ENCODE measurements at places on chromosomes 2 and 18.

DNA sequence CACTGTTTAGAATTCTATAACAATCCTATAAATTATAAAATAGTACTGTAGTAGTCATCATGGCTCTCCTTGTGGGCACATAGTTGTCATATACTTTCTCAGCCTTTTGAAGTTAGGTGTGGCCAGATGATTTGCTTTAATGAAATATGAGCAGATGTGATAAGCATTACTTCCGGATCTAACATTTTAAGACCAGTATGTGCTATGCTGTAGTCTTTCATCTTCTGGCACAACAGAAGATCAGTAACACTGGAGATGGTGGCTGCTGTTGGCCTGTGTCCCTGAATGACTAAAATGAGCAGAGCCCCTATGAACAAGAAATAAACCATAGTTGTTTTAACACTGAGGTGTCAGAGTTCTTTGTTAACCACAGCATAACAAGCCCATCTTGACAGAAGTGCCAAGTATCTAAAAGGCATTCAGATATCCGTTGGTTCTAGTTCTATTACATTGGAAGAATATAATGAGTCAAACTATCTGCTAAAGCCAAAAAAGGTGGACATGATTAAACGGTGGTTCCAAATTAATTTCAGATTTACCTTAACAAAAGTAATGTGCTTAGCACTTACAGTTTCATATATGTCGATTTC lies 6.3 kb downstream of the MEX3C start:
- no peak for DNase-seq

DNA sequence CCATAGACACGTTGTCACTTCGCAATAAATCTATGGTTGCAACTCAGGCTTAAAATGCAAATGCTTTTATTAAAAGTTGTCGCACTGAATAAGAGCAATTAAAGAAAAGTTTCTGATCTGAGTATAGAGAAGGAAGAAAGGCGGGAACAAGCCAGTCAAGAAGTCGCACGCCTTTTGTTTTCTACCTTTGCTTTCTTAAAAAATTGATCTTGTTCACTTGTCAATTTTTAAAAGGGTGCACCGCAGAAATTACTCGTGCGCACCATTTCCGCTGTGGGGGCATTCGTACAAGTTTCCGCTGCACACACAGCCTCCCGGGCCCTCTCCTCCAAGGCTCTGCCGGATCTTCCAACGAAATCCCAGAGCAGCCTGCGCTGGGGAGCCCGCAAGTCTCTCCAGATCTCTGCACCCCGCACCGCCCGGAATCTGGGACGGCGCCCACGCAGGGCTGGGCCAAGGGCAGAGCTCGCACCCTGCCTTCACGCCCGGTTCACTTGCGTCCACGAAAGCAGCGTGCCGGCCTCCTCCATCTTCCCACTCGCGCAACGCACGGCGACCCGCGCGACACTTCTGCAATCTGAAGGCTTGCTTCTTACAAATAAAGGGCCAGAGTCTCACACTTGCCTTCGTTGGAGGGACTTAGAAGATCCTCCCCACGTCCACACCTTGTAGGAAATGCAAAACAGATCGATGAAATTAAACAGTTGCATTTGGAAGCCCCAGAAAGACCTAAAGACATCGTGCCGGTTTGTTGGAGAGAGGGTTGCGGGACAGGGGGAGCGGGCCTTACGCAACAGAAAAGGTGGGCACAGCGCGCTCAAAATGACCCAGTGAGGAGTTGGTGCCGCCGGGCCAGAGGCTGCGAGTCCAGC lies 2.6 kb upstream of the SALL3 start:
- DNase-seq, result no peak

DNA sequence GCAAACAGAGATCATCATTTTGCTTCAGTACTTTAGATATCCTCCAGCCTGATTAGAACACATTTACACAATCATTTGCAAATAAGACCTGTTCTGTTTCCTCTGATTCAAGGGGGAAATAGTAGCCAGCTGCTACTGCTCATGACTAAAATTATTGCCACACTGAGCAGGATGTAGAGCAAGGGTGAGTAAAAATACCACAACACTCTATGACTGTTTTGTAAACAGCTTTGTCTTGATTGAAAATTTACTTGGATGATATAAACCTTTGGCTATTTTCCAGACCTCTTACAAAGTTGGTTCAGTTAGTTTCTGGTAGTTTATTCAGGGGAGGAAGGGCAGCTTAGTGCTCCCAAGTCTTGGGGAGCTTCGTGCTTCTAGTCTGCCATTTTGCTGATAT lies 286.4 kb upstream of the CNTNAP5 start:
- no peak for DNase-seq

- DNase-seq, result no peak
These were observed 11.7 kb upstream of the FAM228A start for GRCh38 chr2:24163186-24163585.

- DNase-seq, result no peak
These were observed 447.5 kb upstream of the FSIP2 start for GRCh38 chr2:185291035-185291647.

GRCh38 chr2:23241611-23242245 lies 143.3 kb upstream of the KLHL29 start:
- DNase-seq, result no peak

GRCh38 chr2:12824351-12824777 lies 107.6 kb downstream of the TRIB2 start:
- DNase-seq, result no peak

DNA sequence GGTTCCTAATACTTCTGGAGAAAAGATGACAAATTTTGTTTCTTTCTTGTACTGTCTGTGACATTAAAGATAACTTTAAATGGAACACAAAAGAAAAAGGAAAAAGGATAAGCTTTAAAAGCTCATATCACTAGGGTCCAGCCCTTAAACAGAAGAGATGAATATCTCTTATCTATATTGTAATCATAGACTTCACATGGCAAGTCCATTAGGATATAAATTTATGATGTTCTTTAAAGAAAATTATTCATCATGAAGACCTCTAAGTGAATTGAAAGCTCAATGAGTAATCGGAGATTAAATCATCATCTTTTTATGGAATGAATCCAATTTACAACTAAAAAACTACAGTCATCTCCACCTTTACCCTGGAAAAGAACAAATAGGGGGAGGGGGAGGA lies 111.6 kb upstream of the SATB2 start:
- no peak for DNase-seq

- no peak for DNase-seq
These were observed 1620.4 kb upstream of the CELF4 start for GRCh38 chr18:39186008-39186407.

DNA sequence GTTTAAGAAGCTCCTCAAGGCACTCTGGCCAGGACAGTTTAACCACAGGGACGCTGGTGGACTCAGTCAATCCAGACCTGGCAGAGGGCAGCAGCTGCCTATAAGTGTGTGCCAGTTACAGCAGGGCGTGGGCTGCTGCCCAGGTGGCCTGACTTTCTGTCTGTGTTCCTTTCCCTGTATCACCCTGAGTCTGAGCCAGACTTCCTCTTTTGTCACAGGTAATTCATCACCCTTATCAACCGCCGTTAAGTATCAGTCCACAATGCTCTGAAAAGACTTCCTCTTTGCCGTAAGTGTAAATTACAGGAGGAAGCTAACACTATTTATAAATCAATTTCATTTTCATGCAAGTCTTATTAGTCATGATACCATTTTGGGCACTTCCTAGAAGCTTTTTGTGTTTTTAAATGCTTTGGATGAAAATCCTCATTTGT lies 7.0 kb downstream of the LPIN1 start:
- DNase-seq, result no peak

DNA sequence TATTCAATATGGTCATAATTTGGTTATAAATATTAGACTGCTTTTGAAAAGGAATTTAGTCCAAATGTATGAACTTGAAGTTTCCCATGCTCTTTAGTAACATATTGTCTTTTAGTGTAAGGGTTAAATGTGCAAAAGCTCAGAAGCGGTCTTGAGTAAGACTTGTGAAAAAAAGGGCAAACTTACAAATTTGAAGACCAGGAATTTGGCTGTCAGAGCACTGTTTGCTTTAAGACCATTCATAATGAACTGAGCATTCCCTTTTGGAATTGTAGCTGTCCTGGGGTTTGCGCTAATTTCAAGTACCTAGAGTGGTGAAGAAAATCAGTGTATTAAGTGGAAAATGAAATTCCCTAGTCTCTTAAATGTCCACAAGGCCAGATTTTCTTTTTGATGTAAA lies 6.9 kb upstream of the ZEB2 start:
- DNase-seq, result no peak

GRCh38 chr2:69104261-69104660 lies 91.3 kb downstream of the ANTXR1 start:
- DNase-seq, result no peak

- DNase-seq, result no peak
These were observed 254.2 kb downstream of the GALNT13 start for GRCh38 chr2:154125891-154126290.
